ENCODE measurements at places on chromosomes 5 and 9.

GRCh38 chr5:118052503-118052902 is 935.8 kb downstream of the DTWD2 start:
- no peak for DNase-seq

DNA sequence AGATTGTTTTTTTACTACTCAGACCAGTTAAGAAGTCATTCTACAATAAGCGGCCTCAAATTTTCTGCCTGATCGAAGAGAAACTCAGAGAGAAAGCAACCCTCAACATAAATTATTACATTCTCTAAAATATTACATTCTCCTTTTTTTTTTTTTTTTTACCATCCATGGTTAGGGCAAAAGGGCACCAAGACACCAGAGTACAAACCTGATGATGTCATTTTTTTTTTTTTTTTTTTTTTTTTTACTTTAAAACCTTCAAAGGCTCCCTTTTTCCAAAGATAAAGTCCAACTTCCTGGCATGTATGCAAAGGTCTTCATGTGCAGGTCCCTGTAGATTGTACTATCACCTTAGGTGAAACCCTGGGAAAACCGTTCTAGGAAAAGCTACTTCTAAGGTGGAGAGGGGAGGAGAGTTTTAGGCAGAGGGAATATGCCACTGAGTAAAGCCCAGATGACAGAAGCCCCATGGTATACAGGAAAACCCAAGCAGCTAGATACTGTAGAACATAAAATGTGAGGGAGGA is 104.4 kb downstream of the SSBP2 start:
- no peak for DNase-seq

DNA sequence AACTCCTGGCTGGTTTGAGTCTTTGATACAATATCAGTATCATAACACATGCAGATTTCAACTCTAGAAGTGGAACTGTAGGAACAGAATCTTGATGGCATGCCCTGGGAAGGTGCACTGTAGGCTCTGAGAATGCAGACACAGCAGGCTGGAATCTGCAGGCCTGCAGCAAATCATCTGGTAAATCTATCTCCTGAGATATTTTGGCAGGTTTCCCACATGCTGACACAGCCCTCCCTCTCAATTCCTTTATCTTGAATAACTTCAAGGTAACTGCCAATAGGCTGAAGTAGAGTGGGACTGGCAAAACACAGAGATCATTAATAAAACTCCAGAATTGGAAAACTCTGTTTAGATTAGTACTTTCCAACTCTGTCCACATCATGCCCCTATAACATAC is 177.8 kb upstream of the PCSK5 start:
- DNase-seq, result no peak

DNA sequence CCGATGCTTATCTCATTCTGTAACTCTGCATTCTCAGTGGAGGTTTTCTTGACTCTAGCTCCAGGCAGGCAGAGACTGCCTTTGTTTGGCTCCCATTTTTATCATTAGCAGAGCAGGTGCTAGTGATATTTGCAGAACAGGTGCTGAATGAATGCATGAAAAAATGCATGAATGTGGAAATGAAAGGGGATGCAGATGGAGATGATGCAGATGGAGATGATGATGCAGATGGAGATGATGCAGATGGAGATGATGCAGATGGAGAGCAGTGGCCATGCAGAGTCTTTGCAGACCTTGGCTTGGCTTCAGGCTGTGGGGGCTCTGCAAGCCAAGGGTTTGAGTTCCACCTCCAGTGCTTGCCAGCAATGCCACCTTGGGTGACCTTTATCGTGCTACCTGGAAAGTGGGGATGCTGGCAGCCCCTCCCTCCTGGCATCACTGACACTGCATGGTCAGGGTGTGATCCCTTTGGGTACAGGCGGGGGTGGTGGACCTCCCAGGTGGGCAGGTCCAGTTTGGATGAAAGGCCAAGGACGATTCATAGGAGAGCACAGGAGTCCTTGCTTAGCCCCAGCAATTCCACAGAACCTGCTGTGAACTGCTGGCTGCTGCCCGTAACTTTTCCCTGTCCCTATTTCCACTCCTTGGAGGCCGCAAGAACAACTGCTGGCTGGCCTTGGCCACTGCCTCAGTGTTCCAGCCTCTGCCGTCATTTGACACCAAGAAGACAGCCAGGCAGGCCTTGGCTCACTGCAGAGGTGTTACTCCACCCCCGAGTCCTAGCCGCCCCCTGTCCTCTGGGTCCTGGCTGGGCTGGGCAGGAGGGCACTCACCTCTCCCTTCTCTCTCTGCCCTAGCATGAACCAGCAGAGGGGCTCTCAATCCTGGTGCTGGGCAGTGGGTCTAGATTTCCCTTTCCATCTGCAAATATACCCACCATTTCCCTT is 33.0 kb downstream of the ERGIC1 start:
- no peak for DNase-seq

DNA sequence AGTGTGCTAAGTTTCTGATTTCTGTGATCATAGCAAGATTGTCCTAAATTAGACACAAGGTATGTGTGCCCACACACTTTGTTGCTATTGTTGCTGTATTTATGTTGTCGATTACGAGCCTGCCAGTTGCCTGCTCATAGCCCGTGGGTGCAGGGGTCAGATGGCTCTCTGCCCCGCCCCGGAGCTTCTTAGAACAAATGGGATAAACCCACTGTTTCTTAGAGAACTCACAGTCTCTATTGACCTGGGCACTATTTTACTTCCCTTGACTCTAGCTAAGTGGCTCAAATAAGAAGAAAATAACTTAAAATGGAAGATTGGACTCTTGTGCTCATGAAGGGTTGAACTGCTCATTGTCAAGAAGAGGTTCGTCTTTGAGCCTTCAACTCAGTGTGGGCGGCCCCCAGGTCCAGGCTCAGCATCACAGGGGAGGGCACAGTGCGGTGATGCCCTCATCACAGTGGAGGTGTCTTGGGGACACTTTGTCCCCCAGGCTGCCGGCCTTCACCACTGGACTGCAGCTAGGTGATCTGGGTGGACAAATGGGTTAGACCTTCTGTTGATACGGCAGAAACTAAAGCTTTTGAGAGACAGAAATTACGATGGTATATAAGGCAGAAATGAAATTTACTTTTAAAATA is 155.5 kb downstream of the TENT4A start:
- no peak for DNase-seq

DNA sequence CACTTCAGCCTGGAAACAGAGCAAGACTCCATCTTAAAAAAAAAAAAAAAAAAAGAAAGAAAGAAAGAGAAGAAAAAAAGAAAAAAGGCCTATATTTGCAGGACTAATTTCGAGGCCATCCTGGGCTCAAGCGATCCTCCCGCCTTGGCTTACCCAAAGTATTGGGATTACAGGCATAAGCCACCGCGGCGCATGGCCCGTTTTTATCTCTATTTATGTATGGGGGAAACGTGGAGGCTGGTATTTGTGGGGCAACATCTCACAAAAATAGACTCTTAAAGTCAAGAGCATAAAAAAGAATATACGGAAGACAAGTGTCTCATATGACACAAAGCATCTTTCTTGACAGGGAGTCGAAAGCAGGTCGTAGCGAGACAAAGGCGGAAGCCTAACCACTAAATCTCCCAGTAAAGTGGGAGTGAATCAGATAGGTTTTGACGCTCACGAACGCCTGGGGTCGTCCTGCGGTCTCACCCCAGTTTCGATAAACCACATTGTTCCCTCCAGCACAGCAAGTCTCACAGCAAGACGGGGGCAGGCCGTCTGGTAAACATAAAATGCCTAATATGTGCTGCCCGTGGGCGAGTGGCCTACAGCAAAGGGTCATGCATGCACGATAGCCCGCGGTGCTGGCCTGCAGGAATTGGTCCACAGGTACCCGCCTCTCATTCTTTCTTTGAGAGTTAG is 1.8 kb upstream of the TRIM41 start:
- no peak for DNase-seq

- DNase-seq, result no peak
Observed at GRCh38 chr5:3303777-3304176, 291.9 kb upstream of the IRX1 start.

GRCh38 chr5:3995954-3996619 is 400.5 kb downstream of the IRX1 start:
- DNase-seq, result no peak

GRCh38 chr5:98698359-98698758 is 75.1 kb upstream of the RGMB start:
- DNase-seq, result no peak

GRCh38 chr5:20972419-20972925 is 984.5 kb upstream of the CDH18 start:
- no peak for DNase-seq

- DNase-seq, result no peak
Observed at GRCh38 chr5:10023494-10023893, 226.2 kb downstream of the ATPSCKMT start.

- DNase-seq, result no peak
Observed at GRCh38 chr5:38369692-38370091, 111.3 kb downstream of the EGFLAM start.

- DNase-seq, result peak; percentile 23
Observed at GRCh38 chr9:93028448-93029006, 30.0 kb upstream of the SUSD3 start.

- DNase-seq, result no peak
Observed at GRCh38 chr9:90559075-90560073, 83.2 kb downstream of the DIRAS2 start.

DNA sequence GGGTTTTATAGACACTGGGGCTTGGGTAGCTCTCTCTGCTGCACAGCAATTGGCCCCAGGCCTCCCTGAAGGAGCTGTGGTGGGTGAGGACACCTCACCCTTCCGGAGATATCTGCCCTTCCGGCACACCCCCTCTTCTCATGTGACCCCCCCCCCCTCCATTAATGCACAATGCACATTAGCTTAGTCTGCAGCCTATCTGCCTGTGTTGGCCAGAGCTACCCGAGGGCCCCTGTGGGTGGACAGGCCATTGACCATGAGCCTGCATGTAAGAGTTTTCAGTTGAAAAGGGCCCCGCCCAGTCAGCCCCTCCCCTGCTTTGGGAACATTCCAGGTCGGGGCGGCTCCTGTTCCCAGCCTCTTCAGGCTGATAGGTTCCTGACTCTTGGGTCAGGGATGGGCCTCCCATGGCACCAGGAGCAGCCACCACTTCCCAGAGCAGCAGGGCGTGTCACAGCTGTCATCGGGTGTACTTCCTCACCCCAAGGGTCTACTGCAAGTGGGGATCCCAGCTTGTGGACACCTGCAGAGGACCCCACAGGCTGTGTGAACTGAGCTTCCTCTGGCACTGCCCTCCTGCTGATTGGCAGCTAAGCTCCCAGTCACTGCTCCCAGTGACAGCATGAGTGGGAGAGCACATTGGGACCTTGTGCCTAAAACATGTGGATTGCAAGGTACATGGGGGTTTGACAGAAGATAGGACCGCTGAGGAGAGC is 17.8 kb downstream of the PHF2 start:
- no peak for DNase-seq

DNA sequence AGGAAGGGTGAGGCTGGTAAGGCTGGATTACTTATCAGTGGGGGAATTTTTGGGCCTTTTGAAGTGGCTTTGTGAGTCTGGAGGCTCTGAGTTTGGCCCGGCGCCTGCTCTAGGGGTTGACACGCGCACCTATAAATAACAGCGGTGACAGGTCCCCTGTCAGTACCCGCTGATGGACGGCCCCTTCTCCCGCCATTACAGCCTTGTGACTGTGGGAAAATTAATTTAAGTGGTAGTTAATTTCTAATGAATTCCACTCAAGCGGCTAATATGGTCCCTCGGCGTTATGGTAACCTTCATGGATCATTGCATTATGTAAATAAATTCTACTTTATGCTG is 16.5 kb downstream of the MRPL36 start:
- DNase-seq, result no peak

GRCh38 chr9:122338536-122338935 is 32.3 kb upstream of the PTGS1 start:
- no peak for DNase-seq

DNA sequence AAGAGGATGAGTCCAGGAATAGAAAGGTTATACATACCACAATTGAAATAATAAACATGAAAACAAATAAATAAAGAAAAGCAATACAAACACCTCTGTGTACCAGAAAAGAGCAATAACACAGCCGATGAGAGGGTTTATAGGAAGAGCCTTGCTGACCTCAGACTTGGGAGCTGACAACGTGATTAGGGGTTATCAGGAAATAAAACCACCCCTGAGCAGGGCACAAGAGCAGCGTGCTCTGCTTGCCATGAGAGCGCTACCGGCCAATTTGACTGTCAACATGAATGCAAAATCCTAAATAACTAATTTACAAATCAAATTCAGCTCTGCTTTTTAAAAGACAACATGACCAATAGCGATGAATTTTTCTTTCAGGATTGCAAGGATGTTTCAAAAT is 2.6 kb upstream of the FREM1 start:
- no peak for DNase-seq

DNA sequence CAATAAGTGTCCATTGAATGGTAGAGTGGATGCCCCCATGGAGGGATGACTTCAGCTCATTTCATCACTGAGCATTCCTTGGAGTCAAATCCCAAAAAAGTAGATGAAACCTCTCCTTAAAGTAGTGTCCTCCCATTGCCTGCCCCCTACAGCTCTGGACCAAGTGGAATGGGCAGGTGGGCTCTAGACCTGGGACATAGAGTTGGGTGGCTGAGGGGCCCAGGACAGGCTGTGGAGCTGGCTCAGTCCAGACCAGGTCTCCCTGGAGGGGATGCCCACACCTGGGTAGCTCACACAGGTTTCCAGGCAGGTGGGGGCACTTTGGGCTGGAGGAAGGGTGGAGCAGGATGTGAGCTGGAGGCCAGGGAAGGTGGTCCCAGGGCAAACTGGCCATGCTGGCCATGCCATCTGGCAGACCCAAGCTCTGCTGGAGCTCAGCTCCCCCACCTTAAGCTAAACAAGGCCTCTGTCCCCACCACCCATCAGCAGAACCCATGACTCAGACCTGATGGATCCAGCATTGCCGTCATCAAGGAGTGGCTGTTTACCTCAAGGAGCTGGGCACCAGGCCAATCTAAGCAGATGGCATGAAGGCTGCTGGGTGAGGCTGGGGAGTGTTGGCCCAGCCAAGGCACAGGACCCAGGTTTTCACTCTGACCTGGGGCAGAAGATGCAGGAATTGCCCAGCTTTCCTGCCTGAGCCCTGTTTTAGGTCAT is 6.2 kb upstream of the SPINK4 start:
- no peak for DNase-seq

GRCh38 chr5:149930749-149931574 is 13.6 kb downstream of the PDE6A start:
- DNase-seq, result no peak

DNA sequence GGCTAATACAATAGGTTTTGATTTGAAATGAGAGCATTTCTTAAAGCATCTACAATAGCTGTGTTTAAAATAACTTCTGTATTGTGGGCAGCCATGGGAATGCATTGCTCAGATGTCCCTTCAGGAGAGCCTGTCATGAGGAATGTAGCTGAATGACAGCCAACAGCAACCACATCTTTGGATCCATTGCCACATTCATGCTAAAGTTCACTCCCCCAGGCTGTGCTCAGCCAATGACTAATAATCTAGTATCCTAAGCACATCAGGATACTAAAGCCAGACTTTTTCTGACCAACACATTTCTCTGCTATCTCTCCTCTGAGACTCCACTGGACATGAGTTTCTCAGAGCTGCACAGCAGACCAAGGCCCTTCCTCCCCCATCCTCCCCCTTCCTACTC is 45.5 kb downstream of the HTR1A start:
- no peak for DNase-seq

DNA sequence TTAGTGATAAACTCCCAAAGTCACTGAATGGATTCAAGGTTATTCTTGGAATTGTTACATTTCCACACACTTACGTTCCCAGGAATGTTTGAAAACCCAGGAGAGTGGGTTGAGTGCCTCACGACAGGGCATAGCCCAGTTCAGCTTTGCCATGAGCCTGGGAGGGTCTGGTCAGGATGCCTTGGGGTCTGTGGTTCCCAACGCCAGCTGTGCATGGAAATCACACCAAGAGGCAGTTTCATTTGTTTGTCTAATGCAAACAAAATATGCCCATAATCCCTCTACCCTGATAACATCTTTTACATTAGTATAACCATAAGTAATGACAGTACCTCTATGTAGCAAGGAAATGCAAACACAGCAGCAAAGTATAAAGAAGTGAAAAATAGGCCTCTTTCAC is 25.3 kb upstream of the MSX2 start:
- no peak for DNase-seq

Measured in stimulated activated CD8-positive, alpha-beta memory T cell treated with anti-CD3 and anti-CD28 coated beads, Interleukin-15, amount 100 ng/mL, for 1 hour (primary cell).